ENCODE measurements at places on chromosomes 12 and 14.

DNA sequence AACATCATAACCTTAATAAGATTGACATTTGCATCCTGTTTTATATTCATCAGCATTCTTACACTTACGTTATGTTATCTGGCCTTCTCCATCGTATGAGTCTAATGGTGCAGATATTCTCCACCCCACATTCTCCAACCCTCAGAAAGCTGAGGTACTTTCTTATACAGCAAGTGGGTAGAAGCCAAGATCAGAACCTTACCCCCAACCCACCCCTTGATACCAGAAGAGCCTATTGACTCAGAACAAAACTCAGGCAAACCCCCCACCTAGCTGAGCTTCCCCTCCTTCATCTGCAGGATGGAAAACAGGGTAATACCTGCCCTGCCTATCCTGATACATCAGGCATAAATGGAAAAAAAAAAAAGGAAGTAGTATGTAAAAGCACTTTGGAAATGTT is 77.6 kb downstream of the DPF3 start:
- DNase-seq = no peak

DNA sequence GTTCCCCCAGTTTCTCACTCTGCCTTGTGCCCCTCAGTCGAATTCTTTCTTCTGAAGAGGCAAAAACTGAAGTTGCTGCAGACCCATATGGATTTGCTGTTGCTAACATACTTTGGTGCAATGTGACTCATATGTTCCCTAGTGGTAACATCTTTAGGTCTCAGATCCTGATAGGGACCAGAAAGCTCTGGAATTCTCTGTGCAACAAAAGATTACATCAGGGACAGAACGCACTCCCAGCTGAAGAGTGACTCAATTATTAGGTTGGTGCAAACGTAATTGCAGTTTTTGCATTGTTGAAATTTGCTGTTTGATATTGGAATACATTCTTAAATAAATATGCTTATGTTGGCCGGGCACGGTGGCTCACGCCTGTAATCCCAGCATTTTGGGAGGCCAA is 8.2 kb upstream of the DHRS2 start:
- no peak for DNase-seq

GRCh38 chr14:39366460-39367386 is 65.5 kb downstream of the FBXO33 start:
- peak; percentile 14 for DNase-seq

GRCh38 chr12:126767334-126767733 is 1499.6 kb upstream of the TMEM132C start:
- DNase-seq = no peak

DNA sequence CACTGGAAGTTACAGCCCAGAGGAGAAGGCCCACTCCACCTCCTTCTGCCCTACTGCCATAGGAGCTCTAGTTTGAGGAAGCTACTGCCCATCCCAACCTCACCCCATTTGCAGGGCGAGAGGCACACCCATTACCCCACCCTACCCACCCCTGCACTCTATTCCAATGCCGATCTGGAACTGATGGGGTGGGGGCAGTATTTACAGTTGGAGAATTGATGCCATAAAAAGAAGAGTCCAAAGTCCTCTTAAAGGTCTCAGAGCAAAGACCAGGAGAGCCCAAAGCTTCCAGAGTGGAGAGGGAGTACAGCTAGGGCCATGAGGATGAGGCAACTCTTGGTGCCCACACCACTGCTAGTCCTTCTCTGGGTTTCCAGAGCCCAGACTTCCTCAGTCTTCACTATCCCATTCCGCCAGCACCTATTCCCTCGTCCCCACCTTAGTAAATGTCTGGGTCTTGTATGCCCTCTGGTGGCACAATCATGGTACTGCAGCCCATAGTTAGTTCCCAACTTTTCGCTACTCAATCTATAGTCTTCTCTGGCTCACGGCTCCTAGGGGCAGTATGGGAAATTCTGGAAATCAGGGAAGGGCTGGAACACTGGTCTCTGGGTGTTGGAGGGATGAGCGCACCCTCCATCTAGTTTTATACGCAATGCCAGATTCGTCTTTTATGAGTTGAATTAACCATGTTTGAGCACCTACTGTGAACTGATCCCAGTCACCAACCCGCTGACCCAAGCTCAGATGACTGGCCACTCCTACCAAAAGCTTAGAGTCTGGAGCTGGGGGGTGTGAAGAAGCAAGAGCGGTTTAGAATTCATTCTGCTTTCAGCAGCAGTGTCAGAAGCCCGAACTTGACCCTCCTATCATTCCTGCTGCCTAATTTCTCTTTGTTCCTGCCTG is 6.9 kb upstream of the ADCY6 start:
- DNase-seq = peak; percentile 94

DNA sequence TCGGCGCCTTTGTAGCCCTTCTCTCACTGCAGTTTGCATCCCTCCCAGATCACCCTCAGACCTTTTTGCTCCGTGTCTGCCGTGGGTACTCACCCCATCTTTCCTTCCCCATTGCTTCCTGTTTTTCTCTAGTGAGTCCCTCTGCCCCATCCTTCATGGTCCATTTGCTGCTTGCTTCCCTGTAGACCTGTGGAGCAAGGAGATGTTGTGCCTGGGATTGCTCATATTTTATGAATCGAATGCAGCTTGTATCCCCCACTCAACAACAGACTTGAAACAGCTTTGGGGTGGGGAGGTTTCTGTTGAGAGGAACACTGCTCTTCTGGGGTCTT is 661 bp downstream of the DENR start:
- DNase-seq = no peak

DNA sequence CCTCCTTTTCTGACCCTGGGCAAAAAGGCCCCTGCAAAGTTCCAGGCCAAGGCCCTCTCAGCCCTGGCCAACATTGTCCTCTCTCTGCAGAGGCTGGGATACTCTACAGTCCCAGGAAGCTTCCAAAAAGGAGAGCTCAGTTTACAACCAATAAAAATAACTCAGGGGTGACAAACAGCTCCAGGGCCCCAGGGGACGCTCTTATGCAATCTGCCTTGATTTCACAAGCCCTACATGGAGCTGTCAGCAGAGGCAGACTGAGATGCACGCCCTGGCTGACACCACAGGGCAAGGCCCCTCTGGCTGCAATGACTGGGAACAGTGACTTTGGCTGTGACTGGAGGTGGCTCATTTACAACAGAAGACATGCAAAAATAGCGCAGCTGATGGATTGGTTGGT is 129.0 kb upstream of the MED13L start:
- peak; percentile 65 for DNase-seq
